ENCODE measurements at places on chromosomes 5 and 9. TPM values are rescaled to one million over a fixed set of nuclear protein-coding genes. Genes with fewer than 3 reads are reported as not detected.

FAM200C gene
- total RNA-seq = 0.76 TPM

MARCOL gene
- not detected for total RNA-seq

MCTP1 gene
- total RNA-seq = 1.0 TPM

SOX30 gene
- total RNA-seq = 0.13 TPM

IRX1 gene
- total RNA-seq = not detected

C9orf50 gene
- not detected for total RNA-seq

FABP6 gene
- not detected for total RNA-seq

All from T-cell (primary cell).